Kidney capillary endothelial cell (primary cell): ENCODE measurements at places on chromosomes 6 and 20.

GRCh38 chr20:61536671-61537070 lies 284.6 kb downstream of the CDH4 start:
- DNase-seq = no peak

- DNase-seq = no peak
These were observed 178.7 kb downstream of the GJA1 start for GRCh38 chr6:121614115-121614514.

GRCh38 chr20:51272401-51272800 lies 249.5 kb upstream of the KCNG1 start:
- no peak for DNase-seq

DNA sequence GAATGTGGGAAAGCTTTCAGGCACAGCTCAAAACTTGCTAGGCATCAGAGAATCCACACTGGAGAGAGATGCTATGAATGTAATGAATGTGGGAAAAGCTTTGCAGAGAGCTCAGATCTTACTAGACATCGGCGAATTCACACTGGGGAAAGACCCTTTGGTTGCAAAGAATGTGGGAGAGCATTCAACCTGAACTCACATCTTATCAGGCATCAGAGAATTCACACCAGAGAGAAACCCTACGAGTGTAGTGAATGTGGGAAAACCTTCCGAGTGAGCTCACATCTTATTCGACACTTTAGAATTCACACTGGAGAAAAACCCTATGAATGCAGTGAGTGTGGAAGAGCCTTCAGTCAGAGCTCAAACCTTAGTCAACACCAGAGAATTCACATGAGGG lies 8.7 kb downstream of the ZNF165 start:
- DNase-seq = no peak

GRCh38 chr6:162421004-162421403 lies 306.6 kb downstream of the PRKN start:
- DNase-seq = no peak

GRCh38 chr6:149054559-149055194 lies 262.8 kb upstream of the TAB2 start:
- no peak for DNase-seq

GRCh38 chr6:146050168-146050567 lies 21.3 kb downstream of the GRM1 start:
- no peak for DNase-seq

GRCh38 chr6:144278659-144279314 lies 6.3 kb upstream of the UTRN start:
- no peak for DNase-seq

DNA sequence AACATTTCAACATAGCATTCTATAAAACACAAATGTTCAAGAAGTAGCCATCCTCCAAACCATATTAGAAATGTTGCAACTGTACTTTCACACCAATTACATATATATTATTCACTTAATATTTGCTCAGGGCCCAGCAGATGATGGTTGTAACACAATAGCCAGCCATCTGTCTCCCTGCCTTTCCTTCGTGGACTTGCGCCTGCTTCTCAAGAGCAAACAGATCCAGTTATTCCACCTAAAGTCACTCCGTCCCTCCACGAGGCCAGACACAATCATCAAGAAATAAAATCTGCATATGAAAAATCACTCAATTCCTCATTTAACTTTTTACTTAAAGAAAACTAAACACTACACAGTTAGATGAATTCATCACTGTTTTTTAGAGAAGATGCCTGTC lies 160.4 kb downstream of the RALGAPA2 start:
- no peak for DNase-seq

DNA sequence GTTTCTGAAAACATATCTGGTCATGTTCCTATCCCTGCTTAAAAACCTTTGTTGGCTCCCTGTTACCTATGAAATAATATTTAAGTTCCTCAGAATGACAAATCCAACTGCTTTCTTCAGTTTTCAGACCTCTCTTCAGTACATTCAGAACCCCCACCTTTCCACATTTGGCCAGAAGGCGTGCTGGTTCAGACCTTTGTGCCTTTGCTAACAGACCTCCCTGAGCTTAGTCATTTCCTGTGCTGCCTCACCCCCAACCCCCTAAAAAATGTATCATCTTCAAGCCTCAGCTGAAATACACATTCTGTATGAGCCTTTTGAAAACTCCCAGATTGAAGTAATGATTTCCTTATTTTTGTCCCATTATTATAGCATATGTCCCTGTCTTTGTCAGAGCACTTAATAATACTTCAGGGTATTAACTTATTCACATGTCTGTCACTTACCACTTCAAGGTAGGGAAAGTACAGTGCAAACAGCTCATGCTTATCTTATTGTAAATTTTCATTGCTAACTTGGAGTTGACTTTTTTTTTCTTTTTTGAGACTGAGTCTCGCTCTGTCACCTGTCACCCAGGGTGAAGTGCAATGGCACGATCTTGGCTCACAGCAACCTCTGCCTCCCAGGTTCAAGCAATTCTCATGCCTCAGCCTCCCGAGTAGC lies 19.7 kb downstream of the FAM217A start:
- peak; percentile 72 for DNase-seq

DNA sequence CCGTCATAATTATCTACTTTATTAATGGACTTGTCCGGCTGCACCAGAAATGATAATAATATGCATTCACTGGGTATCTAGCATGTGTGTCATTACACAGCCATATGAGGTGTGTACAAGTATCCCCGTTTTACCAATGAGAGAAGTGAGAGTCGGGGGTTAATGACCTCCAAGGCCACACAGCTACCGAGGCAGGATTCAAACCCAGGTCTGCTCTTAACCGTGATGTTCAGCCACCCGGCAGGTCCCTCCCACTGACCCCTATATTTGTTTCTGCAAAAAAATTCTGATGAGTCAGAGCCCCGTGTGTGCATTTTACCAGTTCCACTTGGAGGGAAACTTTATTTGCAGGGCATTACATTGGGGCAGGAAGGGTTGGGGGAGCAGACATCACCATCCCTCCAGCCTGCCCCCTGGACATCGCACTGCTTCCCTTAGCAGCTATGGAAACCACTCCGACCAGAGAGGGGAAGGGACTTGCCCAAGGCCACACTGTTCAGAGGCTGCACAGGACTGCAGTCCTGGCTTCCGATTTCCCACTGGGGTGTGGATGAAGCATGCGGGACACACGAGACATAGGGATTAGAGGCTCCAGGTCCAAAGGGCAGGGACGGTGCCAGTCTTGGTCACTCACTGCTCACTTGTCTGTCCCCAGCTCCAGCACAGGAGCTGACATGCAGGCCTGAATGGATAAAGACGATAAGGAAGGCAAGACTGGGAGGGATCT lies 10.1 kb upstream of the SRC start:
- DNase-seq = no peak

- no peak for DNase-seq
These were observed 104.1 kb downstream of the ZNF217 start for GRCh38 chr20:53489528-53489927.

DNA sequence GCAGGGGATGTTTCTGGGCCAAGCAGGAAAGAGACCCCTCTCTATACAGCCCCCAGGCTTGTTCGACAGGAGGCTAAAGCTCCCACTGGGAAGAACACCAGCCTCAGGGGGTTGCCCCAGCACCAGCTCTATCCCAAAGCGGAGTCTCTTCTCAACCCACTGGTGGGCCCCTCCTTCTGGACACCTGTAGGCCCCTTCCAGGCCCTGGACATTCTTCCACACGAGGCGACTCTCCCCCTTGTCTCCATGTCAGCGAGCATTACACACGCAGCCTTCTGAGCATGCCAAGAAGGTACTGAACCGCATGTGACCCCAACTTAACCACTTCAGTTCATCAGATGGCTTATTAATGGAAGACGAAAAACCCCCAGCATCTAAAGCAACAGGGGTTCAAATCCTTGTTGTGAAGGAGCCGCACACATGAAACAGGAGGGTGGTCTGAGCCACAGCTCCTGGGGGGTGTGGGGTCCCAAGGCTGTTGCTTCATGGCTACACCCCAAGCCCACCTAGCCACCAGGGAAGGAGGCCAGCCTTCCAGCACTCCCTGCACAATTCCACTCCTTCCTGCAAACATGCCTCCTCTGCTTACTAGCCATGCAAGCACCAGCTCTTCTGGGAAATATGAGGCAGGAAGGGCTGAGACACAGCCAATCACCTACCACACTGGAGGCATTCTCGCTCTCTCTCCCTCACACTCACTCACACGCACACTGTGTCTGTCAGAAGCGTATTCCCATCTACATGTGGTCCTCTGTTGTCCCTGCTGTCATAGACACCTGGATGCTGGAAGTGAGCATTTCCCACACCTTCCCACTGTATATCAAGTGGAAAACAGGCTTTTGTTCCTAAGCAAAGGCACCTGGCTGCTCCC lies 104.5 kb downstream of the NOL4L start:
- DNase-seq = peak; percentile 38

DNA sequence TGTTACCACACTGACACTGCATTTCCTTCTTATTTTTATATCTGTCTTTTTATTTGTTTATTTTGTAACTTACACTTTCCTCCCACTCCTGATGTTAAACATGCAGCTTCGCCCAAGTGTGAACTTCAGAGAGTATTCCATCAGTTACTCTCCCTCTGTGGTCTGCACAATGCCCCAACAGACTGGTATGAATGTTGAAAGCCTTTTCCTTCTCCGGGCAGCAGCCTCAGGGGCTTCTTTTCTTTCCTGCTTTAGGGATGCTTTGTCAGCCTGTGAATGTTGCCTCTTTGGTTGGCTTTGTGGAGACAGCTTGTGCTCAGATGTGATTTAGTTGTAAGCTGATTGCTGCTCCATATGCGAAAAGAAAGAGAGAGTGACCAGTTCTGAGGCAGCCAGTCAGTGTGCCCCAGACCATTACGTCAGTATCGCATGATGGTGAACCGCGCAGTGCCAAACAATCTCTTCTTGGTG lies 44.0 kb downstream of the SMPDL3A start:
- DNase-seq = no peak

GRCh38 chr20:10861090-10861489 lies 187.3 kb upstream of the JAG1 start:
- no peak for DNase-seq

DNA sequence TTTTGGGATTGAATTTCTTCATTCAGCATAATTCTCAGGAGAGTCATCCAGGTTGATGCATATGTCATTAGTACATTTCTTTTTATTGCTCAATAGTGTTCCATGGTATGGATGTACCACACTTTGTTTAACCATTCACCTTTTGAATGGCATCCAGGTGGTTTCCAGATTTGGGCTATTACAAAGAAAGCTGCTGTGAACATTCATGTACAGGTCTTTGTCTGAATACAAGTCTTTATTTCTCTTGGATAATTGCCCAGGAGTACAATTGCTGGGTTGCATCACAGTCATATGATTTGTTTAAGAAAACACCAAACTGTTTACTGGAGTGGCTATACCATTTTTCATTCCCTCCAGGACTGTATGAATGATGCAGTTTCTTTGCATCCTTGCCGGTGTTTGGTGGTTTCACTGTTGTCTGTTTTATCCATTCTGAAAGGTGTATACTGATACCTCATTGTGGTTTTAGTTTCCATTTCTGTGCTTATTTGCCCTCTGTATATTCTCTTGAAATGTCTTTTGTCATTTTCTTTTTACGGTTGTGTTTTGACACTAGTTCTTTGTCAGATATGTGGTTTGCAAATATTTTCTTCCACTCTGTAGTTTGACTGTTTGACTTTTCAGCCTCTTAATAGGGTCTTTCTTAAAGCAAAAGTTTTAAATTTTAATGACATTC lies 8.8 kb downstream of the CDKAL1 start:
- DNase-seq = no peak

DNA sequence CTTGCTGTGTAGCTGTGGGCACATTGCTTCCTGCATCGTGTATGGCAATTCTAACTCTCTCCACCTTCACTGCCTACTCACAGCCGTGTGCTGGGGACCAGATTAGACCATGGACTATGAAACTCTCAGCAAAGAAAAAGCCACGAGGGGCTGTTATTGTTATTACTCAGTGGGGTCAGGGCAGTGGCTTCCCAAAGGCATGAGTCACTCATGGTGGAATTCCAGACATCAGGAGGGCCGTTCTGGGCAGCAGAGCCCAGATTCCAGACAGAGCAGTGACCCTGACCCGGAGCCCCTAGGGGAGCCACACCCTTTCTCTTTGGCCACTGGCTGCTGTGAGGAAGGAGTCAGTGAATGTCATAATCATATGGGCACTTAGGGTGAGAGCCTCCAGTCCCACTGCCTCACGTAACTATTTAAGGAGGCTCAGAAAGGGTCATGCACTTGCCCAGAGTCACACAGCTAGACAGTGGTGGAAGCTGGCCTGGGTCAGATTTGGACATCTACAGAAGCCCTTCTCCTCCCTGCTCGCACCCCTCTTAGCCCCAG lies 22.2 kb upstream of the CCN5 start:
- DNase-seq = peak; percentile 96

GRCh38 chr6:23174781-23175361 lies 605.5 kb downstream of the HDGFL1 start:
- DNase-seq = peak; percentile 26

GRCh38 chr6:118356054-118356453 lies 192.0 kb upstream of the PLN start:
- no peak for DNase-seq

DNA sequence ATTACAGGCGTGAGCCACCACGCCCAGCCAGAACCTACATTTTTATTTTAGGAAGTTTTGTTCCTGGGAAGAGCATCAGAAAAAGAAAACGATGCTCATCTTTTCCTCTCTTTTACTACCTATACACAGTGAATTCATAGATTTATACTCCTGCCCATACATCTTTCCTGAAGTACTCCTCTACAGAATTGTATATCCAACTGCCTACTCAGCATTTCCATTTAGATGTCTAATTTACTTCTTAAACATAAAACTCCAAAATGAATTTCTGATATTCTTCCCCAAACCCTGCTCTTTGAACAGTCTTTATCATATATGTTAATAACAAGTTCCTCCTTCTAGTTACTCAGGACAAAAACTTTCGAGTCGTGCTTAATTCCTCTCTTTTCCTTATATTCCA lies 39.8 kb upstream of the RSPO3 start:
- no peak for DNase-seq

- no peak for DNase-seq
These were observed 3.7 kb downstream of the ACOT8 start for GRCh38 chr20:45853484-45853883.

DNA sequence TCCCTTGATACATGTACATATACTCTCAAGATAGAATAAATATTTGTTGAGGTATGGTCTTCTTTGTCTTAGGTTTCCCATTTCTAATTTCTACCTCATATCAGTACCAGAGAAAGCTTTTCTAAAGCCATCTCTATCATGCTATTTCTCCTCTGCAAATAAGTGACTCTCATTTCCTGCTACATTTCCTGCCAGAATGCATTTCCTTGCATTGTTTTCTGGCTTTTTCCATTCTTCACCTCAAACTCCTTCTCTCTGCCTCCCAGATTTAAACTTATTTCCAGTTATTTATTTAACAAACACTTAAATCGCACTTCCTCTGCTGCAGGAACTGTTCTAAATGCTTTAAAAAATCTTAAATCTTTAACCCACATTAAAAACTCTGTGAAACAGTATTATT lies 74.4 kb upstream of the STMND1 start:
- DNase-seq = no peak

GRCh38 chr6:74447013-74447412 lies 751.0 kb downstream of the CD109 start:
- peak; percentile 68 for DNase-seq

- no peak for DNase-seq
These were observed 12.4 kb downstream of the MTHFD1L start for GRCh38 chr6:150877928-150878327.
